ENCODE measurements at places on chromosomes 16 and 17.
A peak's percentile ranks its signal among the peaks of the same experiment; 100 is the strongest.

DNA sequence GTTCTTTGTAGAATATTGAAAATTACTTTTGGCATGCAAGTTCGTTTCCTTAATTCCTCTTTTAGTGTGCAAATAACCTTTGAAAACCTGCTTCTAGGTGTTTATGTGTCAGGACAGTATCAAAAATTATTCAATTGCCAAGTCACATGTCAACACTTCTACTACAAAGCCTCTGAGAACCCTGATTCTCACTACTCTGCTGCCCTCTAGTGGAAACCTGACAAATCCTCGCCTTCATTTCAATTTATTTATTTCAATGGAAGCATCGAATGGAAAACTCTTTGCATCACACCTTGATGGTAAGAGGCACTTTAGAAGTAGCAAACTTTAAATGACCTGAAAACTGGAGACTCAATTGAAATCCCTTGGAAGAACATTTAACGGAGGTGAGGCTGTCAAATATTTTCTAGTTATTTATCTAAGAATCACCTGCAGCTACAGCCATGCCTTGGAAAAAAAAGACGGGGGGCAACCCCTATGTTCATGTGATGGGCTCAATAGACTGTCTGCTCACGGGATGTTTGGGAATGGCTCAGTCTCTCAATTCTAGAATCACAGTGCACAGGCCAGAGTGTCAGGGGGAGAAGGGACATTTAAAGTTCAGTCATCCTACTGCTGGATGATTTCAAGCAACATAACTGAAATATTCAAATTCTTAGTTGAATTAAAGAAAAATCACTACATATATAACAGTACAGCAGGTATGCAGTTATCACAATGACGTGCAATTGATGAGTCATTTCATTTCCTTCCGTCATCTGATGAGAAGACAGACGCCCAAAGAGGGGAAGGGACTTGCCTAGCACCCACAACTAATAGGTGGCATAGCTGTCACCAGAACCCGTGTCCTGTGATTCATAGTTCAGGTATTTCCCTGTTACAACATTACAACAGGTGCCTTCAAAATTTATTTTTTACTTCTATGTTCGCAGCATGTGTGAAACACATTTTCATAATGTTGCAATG is 563.9 kb downstream of the TOX3 start:
- DNase-seq: peak; percentile 18

DNA sequence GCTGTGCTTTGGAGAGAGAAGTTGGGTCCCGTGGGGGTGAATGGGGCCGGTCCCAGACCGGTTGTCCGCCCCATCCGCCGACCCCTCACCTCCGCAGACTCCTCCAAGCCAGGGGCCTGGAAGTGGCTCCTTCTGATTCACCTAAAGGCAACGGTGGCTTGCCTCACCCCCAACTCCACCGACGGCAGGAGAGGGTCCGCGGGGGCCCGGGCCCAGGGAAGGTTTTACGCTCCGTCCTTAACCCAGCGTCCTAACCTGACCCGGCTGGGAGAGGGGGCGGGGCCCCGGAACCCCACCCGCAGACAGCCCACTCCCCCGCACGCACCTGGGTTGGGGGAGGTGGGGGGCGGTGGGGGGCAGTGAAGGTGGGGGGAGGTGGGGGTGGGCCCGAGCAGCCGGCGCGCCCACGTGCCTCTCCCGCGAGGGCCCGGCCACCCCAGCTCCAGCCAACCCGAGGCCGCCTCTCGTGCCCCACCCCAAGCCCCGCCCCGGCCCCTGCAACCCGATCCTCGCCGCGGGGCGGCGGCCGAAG is 12.7 kb upstream of the CD300A start:
- peak; percentile 78 for DNase-seq

GRCh38 chr17:9676084-9676483 is 30.8 kb downstream of the USP43 start:
- DNase-seq: no peak

DNA sequence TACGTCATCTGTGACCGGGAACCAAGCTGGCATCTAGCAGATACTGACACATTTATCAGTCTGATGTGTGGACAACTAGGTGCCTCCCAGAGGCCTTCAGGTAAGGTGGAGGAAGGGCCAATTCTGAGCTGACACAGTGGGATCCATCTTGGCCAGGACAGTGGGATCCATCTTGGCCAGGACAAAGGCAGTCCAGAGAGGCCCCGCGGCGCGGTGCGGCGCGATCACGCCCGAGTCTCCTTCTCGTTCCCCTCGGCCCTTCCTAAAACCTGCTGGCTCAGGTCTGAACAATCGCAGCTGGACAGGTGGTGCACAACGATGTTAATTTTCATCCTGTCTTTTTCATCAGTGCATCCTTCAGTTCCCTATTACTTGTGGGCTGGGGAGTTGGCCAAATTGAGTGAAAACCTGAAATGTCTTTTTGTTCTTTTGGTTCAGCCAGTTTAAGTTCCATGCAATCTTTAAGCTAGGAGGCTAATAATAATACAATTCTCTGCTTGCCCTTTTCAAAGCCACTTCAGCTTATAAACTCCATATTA is 486 bp upstream of the WSB1 start:
- no peak for DNase-seq

- peak; percentile 6 for DNase-seq
These were observed 4.4 kb upstream of the DHX40 start for GRCh38 chr17:59561042-59561441.

DNA sequence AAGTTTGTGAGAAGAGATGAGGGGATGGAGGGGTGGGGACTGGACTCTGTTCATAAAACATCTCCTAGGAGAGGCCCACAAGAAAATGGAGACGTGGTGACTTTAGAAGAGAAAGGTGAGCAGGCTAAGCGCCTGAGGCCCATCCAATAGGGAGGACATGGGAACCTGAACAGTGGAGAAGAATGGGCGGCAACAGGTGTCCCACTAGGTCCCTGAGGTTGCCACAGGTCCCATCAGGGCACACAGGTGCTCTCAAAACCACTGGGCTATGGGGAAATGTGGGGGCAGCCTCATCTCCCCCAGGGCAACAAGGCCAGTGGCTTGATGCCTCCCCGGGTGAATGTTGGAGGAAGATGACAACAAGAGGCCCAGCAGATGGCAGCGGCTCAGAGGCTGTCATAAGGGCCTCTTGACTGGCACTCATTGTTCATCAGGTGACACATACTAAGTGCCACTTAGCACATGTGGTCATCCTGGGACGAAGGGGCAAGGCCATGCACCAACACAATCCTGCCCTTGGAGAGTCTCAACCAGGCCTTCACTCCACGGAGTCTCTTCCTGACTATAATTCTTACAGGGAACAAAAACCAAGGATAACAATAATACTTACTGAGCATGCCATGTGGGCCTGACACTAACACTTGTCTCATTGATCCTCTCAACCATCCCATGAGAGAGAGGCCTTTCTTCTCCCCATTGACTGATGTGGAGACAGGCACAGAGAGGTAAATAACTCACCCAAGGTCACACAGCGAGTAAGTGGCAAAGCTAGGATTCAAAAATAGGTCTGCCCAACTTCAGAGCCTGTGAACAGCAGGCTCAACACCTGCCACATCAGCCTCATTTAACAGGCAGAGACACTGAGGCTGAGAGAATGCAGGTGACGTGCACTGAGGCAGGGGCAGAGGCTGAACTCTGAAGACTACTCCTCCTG is 38.0 kb downstream of the CUEDC1 start:
- DNase-seq: peak; percentile 48

DNA sequence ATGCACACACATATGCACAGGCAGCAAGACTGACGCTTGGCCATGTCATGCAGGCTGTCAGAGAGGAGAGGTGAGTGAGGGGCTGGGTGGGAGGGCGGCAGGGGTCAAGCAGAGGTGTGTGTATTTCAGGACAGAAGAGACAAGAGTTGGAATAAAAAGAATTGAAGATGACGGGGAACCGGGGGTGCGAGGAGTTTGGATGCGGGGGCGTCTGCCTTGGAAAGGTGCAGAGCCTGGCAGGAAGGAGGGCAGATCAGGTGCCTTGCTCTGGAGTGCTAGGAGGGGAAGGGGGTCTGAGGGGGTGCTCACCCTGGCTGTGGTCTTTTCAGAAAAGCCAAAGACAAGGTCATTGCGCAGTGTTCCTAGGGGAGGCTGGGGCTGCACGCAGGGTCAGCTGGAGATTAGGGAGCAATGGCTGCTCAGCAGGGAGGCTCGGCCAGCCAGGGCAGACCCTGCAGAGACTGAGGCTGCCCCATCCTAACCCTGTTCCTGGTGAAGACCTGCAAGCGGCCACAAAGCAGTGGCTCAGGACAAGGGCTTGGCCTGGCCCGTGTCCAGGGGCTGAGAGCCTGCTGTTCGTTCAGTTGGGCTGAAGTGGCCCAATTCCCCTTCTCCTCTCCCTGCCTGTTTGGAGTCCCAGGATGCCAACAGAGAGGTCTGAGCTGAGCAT is 23.7 kb upstream of the CBX4 start:
- no peak for DNase-seq

All from CD4-positive, alpha-beta T cell treated with Interleukin-1 beta for 1 hour (primary cell).